ENCODE measurements at places on chromosomes 6 and 20. TPM values are rescaled to one million over a fixed set of nuclear protein-coding genes. Genes with fewer than 3 reads are reported as not detected.

GRCh38 chr6:157579467-157580031, 198.6 kb downstream of the ZDHHC14 start:
- peak; percentile 82 for DNase-seq

GRCh38 chr20:14928083-14928482, 590.7 kb upstream of the FLRT3 start:
- peak; percentile 46 for DNase-seq

GRCh38 chr6:128966934-128967333, 84.0 kb downstream of the LAMA2 start:
- DNase-seq, result no peak

OXT gene
- not detected for total RNA-seq

PRDM13 gene
- total RNA-seq, result not detected

DNA sequence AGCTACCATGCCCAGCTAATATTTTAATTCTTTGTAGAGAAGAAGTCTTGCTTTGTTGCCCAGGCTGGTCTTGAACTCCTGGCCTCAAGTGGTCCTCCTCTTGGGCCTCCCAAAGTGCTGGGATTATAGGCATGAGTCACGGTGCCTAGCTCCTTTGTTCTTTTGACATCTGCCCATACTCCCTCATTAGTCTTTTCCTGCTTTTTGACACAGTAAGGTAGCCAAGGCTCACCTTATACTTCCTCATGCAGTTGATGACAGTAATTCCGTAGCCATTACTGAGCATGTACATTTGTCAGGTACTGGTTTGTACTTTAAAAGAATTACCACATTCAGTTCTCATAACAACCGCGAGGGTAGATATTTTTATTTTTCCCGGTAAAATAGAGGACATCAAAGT, 76.7 kb downstream of the CDYL start:
- DNase-seq, result no peak

DNA sequence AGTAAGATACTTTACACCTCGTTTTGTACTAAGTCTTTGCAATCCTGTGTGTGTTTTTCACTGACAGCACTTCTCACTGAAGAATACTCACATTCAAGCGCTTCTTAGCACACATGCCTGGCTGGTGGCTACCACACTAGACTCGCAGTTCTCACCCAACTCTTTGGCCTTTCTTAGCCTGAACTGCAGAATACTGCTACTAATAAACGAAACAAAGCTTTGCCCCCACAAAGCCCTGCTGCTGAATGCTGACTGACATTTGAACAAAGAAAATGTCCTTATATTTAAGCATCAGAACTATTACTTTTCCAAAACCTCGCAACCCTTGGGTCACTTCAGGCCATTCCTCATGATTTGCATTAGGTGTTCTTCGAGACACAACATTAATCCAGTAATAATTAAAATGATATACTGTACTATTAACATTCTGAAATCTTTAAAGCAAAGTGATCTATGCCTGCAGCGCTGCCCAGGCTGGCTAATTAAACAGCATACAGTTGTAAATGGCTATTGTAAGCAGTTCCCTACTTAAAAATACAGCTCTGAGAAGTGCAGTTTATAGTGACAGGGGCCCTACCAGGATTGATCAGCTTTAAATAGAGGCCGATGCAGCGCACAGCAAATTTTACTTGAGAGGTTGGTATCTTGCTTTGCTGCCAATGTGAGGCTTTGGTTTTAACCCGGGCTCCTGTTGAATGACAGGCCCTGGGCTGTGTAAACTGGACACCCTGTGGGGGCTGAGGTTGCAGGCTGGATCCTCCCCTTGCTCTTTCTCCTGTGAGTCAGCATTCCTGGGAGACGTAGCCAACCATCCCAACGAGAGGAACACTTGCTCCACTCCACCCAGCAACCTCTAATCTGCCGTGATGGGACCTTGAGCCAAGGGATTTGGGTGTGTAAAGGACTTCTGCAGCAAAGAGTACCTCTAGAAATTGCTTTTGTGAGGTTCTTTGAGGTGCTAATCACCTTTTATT, 899.0 kb downstream of the TFAP2A start:
- DNase-seq, result no peak

DNA sequence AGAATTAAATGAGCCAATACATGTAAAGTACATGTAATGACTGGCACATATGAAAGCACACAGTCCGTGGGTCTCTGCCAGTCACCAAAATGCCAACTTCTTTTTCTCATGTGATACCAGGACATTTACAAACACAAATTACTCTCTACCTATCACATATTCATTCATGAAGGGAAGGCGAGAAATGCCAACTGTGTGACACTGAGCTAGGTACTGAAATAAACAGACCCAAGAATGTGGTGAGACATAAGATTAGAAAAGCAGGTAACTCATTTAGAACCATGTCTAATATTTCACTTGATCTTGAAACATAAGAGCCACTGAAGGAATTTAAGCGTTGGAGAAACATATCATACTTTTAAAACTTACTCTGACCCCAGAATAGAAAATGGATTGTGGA, 41.4 kb downstream of the HBS1L start:
- DNase-seq, result no peak

DNA sequence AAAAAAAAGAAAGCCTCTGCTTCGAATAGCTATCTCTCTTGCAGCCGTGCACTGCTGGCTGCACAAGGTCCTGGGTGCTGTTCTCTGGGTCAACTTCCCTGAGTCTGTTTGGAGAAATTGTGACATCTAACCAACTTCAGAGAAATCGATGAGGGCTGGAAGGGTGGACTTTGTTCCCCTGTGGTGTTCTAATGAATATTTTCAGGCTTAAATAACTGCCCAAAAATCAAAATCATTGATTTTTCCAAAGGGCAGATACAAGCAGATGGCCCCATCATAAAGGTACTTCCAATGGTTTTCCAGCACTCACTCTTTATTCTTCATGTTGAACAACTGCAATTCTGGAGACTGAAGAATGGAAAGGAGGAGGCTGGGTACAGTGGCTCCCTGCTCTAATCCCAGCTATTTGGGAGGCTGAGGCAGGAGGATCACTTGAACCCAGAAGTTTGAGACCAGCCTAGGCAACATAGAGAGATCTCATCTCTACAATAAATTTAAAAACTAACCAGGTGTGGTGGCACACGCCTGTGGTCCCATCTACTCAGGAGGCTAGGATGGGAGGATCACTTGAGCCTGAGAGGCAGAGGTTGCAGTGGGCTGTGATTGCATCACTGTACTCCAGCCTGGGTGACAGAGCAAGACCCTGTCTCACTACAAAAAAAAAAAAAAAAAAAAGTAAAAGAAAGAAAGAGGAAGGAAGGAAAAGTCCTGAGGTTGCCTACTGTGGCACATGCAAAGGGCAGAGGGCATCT, 59.1 kb downstream of the FOXA2 start:
- no peak for DNase-seq

PTK7 gene
- total RNA-seq, result 29.9 TPM

- DNase-seq, result peak; percentile 15
Measured at GRCh38 chr6:159726255-159726917, 920 bp upstream of the WTAP start.
